Neural progenitor cell (in vitro differentiated cells): ENCODE measurements at places on chromosomes 4 and X. TPM values are rescaled to one million over a fixed set of nuclear protein-coding genes. Genes with fewer than 3 reads are reported as not detected.

Gene VCX3A
- total RNA-seq: 1.0 TPM in 1 of 2 replicates, not detected in the other

Gene PABPC1L2B
- total RNA-seq: 0.22 TPM in 1 of 2 replicates, not detected in the other

Gene MGAT4D
- total RNA-seq: not detected in 2 replicates

Gene GJB1
- not detected in 2 replicates for total RNA-seq

Gene AMTN
- not detected in 2 replicates for total RNA-seq

Gene AKAP17A
- total RNA-seq: 10.7 and 38.5 TPM in 2 replicates

Gene XIAP
- 26.7 and 44.6 TPM in 2 replicates for total RNA-seq

Gene GPR50
- total RNA-seq: 0.47 and 2.2 TPM in 2 replicates

Gene TMEM271
- not detected in 2 replicates for total RNA-seq

Gene BTK
- 0.03 TPM in 1 of 2 replicates, not detected in the other for total RNA-seq

Gene ZCCHC13
- not detected in 2 replicates for total RNA-seq

Gene CD99
- 70.4 and 81.8 TPM in 2 replicates for total RNA-seq

- no peak for DNase-seq
Measured at GRCh38 chr4:121056066-121056465, 16.3 kb downstream of the NDNF start.

DNA sequence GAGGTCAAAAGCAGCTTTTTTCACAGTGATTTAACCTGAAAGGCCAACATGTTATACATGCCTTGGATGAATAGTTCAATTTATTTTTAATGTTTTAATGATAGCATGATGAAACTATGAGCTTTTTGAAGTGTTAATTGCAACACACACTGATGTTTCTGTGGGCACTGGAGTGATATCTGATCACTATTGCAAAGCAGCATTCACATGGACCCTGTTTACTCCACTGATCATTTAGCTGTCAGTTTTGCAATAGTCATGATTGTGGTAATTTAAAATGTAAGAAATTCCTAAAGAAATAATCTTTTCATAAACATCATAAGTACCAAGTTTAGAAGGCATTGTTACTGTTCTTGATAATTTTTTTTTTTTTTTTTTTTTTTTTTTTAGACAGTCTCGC is 74.1 kb downstream of the ARSJ start:
- no peak for DNase-seq

- DNase-seq: no peak
Measured at GRCh38 chr4:78533854-78534253, 17.7 kb upstream of the ANXA3 start.

DNA sequence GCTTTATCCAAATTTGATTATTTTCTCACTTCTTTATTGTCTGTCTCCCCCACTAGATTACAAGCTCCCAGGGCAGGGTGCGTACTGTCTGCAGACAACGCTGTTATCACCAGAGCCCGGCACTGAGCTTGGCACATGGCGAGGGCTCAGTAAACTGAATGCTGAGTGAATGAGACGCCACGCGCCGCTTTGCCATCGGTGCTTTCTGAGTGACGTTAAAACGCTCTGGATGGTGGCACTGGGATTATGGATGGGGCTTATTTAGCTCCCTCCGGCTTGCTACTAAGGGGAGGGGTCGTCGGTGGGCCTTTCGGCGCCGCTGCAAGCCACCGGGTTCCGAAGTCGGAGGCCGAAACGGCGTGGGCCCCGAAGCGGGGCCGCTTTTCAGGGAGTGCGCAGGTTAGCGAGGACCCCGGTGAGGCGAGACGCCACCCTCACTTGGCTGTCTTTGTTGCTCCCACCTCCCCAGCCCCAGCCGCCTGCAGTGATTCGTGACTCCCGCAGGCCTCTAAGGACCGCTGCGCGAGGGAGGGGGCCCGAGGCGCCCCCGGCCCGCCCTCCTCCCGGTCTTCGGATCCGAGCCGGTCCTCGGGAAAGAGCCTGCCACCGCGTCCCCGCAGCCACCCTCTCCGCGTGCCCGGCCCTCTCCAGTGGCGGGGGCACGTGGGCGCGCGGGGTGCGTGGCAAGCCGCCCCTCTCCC is 569 bp upstream of the FHL1 start:
- DNase-seq: peak; percentile 49

- no peak for DNase-seq
Measured at GRCh38 chrX:11640089-11640488, 25.6 kb downstream of the ARHGAP6 start.

GRCh38 chr4:53713296-53713695 is 122.0 kb upstream of the LNX1 start:
- no peak for DNase-seq

DNA sequence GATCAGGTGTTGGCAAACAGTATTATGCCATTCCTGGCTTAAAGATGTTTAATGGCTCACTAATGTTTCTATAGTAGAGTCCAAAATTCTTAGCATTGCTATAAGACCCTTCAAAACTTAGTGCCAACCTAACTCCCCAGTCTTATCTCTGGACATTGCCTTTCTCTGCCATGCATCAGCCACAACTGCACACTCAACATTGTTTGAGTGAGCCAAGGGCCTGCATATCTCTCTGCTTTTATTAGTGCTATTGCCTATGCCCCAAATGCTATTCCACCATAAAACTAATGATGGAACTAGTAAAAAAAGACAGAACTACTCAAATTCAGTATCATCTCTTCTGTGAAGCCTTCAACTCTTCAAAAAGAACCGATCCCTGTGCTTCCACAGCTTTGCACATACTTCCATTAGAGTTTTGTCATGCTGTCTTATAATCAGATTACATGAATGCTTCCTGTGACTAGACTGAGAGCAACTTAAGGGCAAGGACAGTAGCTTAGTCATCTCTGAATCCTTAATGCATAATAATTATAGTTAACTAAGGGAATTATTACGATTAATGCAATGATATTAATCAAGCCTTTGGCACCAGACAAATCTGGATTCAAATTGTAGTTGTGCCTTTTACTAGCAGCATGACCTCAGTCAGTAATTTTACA is 53.7 kb downstream of the CHM start:
- no peak for DNase-seq

DNA sequence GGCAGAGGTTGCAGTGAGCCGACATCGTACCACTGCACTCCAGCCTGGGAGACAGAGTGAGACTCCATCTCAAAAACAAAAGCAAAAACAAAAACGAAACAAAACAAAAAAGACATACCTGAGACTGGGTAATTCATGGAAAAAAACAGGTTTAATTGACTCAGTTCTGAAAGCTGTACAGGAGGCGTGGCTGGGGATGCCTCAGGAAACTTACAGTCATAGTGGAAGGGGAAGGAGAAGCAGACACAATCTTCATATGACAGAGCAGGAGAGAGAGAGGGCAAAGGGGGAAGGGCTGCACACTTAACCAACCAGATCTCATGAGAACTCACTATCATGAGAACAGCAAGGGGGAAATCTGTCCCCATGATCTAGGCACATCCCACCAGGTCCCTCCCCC is 229.5 kb downstream of the STK32B start:
- no peak for DNase-seq

DNA sequence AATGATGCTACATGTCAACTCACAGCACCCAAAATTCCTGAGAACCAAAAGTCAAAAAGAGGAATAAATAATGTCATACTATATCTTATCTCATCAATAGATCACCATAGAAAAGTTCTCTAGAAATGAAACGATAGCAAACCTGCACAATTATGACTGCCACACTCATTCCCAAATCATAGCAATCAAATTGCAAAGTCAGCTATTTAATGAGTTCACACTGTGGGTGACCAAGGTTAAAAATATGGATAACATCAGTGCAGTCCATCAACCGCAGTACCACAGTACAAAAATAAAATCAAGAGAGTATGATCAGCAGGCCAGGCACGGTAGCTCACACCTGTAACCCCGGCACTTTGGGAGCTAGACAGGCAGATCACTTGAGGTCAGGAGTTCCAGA is 62.3 kb downstream of the ATRX start:
- DNase-seq: no peak

DNA sequence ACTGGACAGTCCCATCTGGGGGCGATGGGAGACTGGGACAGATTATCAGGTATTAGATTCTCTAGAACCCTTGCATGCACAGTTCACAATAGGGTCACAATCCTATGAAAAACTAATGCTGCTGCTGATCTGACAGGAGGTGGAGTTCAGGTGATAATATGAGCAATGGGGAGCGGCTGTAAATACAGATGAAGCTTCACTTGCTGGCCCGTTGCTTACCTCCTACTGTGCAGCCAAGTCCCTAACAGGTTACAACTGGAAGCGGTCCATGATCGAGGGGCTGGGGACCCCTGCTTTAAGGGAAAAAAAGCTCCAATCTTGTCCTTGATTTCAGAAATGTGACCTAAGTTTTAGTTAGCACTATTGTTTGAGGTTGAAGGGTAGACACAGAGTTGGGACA is 175.2 kb downstream of the ZNF330 start:
- no peak for DNase-seq

DNA sequence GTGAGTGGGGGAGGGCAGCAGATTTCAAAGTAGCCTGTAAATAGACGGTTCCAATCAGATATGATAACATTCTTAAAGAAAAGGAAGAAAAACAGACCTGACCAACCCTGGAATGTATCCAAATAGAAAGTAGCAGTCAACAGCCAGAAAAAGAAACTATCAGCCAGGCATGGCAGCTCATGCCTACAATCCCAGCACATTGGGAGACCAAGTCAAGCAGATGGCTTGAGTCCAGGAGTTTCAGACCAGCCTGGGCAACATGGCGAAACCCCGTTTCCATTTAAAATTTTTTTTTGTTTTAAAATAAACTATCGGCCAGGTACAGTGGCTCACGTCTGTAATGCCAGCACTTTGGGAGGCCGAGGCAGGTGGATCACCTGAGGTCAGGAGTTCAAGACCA is 125.0 kb downstream of the THOC2 start:
- DNase-seq: no peak

- no peak for DNase-seq
Measured at GRCh38 chr4:153916273-153916755, 127.4 kb upstream of the SFRP2 start.

DNA sequence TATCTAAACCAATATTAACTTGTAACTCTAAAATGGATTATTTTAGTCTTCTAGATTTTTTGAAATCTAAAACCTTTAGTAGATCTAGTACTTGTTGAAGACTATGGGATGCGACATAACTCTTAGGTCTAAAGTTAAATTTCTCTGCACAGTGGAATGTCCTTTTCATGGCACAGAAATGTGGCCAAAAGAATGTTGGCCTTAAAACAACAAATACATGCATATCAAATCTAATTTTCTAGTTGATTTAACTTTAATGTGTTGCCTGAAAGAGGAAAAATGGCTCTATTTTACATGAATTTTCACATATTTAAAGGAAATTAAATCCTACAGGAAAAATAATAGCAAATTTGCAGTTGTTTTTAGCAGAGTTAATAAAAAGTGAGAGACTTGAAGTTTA is 30.3 kb downstream of the NFKB1 start:
- DNase-seq: no peak

DNA sequence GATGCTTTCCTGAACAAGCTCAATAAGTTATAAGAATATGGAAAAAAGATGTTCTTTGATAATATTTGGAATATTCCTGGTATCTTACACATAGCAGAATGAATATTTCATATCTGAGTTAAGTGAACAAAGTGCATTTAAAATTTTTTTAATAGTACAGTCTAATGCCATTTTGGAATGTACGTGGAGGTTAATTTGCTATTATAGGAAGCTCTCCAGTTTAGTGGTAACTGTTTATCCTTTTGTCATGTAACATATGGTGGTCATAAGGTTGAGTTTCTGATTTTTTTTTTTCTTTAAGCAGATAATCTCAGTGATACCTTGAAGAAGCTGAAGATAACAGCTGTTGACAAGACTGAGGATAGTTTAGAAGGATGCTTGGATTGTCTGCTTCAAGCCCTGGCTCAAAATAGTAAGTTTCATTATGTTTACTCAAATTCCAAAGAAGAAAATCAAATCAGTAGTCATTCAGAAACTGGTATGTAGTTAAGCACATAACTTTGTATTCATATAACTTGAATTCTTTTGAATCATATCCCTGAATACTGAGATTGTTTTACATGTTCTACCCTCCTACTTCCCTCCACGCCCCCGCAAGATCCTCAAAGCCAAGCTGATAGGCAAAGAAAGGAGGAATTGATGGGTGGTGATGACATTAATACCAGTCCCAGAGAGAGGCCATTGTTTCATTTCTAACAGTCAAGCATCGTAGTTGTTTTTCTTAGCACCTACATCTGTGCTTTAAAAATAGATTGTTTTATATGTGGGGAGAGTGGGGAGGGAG is 32.1 kb downstream of the RAP1GDS1 start:
- no peak for DNase-seq

- peak; percentile 81 for DNase-seq
Measured at GRCh38 chr4:173257732-173258717, 76.1 kb downstream of the HMGB2 start.

- peak; percentile 81 for DNase-seq
Measured at GRCh38 chr4:112895811-112896608, 153.4 kb upstream of the ANK2 start.

DNA sequence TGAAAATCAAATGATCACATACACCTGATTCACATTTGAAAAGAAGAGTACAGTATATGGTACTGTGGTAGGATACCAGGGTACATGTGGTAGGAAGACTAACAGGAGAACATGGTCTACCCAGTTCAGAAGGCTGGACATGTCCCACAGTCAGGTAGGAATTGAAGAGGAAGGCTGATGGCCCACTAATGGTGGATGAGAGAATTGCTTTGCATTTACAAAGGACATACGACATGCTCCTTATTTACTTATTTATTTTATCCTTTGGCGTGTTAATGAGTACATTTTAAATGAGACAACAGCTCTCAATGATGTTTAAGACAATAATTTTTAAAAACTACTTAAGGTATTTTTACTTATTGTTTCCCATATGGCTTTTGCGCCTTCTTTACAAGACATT is 106.7 kb upstream of the BMP2K start:
- no peak for DNase-seq

DNA sequence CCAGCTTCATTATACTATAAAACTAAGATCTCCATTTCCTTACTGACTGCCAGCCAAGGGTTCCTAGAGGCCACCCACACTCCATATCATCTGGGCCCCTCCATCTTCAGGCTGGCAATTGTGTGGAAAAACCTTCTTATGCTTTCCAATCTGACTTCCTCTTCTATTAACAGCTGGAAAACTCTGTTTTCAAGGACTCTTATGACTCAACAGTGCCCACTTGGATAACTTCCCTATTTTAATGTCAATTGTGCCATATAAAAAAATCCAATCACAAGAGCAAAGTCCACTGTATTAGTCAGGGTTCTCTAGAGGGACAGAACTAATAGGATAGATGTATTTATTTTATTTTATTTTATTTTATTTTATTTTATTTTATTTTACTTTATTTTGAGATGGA is 41.0 kb upstream of the CPEB2 start:
- DNase-seq: no peak

DNA sequence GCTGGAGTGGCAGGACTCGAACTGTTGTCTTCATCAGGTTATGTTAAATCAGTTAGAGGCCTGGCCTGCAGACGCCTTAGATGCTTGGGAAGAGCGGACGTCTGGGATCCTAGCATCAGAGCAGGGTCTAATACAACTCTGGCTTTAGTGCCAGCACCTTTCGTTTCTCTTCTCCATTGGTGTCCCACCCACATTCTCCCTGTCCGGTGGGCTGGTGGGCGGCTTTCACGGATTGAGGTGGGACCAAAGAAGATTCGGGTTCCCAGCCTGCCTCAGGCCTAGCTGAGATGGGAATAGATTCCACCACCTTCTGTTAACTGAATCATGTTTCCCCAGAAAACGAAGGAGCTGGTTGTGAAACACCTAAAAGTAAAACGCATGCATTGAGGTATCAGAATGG is 939 bp downstream of the PDK3 start:
- peak; percentile 21 for DNase-seq

GRCh38 chr4:70471897-70472296 is at the start of gene MUC7:
TSS of gene MUC7 (plus strand) at chr4:70472197. CDS start at chr4:70474022, 1,825 bp downstream.
- DNase-seq: no peak
